Right cardiac atrium (tissue), 5 donors: ENCODE measurements at places on chromosomes 16 and 17.

GRCh38 chr17:14214271-14214670 lies 22.4 kb downstream of the CDRT15 start:
- DNase-seq: no peak

DNA sequence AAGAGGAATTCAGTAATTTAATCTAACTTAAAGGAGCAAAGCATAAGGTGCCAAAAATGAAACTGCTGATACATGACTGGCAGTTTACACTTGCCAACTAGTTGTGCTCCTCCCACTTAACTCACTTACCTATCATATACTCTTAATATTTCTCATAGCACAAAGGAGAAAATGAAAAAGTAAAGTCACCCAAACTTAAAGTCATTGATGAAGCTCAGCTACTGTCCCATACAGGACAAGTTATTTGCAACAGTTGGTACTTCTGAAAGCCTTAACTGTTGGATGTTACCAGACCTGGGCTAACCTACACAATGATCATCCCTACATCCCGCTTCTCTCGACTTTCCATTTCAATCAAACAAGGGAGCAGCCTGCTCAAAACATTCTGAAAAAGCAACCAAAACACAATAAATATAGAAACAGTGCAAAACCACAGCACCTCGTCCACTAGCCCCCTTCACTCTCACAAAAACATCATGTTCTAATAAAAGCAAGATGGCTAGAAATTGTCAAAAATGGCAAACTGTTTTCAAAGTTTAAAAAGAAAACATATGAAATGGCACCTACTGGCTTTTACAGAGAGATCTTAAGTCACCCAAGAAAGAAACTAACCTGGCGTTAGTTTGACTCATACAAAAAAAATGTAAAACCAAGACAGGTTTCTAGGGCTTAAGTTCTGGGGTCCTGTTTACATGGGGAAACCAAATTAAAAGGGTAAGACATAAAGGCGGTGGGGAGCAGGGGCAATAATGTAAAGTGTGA lies 868 bp downstream of the MED13 start:
- DNase-seq: no peak

DNA sequence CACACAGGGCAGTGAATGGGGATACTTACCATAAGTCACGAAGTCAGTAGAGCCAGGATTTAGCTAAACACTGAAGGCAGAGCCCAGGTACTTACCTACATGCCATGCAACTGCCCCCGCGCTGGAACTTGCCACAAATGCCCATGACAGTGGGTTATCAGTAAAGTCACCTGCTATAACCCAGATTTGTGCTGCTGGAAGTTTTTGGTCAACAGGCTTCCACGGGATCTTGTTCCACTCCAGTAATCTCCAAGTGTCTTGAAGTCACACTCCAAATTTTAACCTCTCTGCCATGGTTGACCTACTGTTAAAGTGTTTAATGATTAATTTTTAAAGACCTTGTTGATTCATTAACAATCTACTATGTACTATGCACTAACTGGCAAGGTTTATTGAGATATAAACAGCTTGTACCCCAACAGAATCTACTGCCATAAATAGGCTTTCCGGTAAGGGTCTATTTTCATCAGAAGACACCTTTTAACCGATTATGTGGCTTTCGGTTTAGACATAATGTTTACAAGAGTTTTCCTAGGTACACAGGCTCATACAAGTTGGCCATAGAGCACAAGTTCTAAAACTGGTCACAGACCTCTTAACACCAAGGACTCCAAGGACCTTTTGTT lies 6.3 kb upstream of the SLC5A11 start:
- no peak for DNase-seq

DNA sequence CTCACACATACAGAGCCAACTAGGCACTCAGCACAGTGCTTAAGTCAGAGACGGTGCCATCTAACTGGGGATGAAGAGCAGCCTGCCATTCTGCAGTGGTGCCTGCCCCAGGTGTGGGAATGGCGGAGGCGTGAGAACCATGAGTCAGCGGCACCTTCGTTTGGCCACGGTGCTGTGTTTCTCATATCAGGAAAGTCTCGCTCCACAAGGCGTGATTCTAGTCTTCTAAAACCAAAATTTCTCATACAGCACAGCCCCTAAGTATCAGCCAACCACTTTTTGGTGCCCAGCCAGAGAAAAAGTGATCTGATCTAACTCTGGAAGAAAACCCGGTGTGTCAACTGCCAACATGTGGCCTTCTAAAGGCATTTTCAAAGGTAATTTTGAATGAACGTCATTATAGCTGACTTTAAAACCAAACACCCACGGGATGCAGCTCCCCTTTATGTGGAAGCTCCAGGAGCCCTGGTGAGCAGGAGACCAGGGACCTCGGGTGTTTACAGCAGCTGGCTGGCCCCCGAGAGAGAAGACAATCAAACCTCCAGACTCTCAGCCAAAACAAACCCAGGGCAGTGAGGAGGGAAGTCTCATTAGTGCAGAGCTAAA lies 54.6 kb downstream of the ABCC12 start:
- DNase-seq: no peak

- no peak for DNase-seq
Observed at GRCh38 chr16:28534542-28535373, 4.0 kb downstream of the NUPR1 start.

DNA sequence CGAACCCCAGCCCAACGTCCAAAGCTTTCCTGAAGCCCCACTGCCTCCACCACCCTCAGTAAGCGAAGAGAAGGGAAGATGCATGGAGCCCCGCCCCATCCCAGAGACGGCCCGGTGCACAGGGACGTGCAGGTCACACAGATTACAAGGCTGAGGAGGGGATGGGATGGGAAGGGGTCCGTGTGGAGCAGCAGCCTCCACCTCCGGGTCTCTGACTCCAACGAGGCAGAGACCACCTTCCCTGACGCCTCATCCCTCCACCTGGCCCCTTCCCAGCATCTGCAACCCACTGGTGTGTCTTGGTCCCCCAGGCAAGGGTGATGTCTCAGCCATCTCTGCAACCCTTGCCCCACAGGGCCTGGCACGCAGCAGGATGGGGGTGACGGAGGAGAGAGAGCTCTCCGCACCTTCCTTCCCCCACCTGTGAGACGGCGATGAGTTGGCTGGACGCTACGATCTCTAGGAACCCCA lies 58.5 kb downstream of the TBC1D16 start:
- peak; percentile 38 for DNase-seq

- peak; percentile 99 for DNase-seq
Observed at GRCh38 chr16:1991948-1992703, 2.4 kb downstream of the SYNGR3 start.

DNA sequence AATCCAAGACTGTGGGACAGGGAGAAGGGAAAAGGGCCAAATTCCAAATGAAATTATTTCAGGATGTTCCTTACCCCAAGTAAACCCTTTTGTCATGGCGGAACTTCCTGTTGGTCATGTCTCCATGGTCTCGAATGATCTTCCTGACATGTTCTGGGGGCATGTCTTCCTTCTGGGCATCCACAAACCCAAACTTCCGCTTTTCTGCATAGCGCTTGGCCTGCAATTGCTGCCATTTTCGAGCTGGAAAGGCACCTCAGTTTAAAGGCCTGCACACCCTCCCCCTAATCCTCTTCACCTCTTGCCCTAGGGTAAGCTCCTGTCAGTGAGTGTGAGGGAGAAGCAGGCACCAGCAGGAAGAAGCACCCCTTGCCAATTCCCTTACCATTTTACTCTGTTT lies 1.2 kb downstream of the PRPF8 start:
- no peak for DNase-seq
